ENCODE measurements at places on chromosomes 3 and 15. TPM values are rescaled to one million over a fixed set of nuclear protein-coding genes. Genes with fewer than 3 reads are reported as not detected.
A peak's percentile ranks its signal among the peaks of the same experiment; 100 is the strongest.

DNA sequence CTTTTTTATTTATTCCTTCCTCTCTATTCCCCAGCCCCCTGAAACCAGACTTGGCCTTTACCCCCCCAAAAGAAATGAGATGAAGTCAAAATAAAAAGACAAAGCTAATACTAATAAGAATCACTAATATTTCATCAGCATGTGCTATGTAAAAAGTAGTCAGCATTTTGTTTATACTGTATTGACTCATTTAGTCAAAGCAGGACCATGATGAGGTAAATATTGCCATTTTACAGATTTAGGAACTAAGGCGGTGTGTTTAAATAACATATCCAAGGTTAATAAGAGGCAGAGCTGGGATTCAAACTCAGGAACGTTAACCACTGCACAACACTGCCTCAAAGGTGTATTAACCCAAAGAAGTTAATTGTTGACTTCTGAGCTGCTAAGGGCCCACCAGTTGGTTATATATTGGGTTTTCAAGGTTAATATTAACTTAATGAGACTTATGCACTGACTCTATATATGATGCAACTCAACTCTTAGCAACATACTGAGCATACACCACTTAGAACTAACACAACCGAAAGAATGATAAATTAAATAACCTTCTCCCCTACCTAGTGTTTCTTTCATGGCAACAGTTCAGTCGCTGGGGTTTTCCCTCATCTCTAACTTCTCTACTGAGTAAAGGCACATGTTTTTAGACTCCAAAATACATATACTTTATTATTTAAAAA lies 34.7 kb downstream of the FOXP1 start:
- DNase-seq: no peak

- no peak for DNase-seq
Observed at GRCh38 chr15:90597577-90597976, 67.9 kb downstream of the CRTC3 start.

ANKUB1 gene
- total RNA-seq: not detected

DNA sequence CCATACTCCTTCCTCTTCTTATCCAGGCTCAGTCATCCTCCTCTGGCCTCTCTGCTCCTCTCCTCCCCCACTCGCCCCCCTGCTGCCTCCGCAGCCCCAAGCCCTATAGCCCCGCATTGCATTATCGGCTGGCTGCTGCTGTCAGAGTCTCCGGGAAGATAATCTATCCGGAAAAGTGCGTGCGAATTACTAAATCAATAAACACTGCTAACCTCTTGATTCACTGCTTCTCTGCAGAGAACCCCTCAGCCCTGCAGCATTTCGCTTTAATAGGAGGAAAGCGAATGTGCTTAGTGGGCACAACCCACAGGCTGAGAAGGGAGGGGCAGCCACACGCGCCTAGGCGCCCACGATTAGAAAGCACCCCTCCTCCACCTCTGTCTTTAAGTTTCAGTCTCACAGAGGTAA lies 167.6 kb downstream of the ABHD5 start:
- no peak for DNase-seq

DNA sequence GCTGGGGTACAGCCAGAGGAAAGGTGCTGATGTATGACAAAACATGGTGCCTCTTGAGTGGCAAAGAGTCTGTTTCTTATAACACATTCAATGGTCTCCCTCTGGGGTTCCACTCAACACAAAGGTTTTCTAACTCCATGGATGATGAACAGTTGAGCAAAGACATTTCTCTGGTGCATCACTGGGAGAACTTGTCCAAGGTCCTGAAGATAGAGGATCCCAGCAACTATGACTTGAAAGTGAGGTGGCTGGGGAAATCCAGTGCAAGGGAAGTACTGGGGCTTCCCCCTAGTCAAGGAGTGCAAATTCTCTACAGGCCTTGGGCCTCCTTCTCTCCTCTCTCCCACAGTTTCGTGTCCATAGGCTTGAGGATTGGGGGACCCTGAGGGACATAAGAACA lies 431.1 kb downstream of the WDR72 start:
- no peak for DNase-seq

- DNase-seq: no peak
Observed at GRCh38 chr3:191087391-191087790, 111.7 kb upstream of the OSTN start.

DNA sequence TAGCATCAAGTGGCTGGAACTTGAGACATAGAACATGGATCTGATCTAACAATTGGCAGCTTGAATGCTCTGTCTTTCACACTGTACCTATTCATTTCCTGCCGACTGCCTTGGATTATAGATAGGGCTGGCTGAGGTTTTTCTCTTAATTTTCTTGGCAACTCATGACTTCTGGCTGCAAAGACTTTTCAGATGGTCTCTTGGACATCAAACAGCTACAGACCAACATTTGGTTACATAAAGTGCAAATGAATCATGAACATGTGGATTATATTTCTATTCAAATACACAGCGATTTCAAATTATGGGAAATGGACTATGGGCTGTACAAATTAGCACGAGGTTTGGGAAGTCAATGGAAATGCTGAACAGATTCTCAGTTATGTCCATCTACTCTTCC lies 26.2 kb upstream of the IL16 start:
- DNase-seq: peak; percentile 31

DBR1 gene
- 22.9 TPM for total RNA-seq

DNA sequence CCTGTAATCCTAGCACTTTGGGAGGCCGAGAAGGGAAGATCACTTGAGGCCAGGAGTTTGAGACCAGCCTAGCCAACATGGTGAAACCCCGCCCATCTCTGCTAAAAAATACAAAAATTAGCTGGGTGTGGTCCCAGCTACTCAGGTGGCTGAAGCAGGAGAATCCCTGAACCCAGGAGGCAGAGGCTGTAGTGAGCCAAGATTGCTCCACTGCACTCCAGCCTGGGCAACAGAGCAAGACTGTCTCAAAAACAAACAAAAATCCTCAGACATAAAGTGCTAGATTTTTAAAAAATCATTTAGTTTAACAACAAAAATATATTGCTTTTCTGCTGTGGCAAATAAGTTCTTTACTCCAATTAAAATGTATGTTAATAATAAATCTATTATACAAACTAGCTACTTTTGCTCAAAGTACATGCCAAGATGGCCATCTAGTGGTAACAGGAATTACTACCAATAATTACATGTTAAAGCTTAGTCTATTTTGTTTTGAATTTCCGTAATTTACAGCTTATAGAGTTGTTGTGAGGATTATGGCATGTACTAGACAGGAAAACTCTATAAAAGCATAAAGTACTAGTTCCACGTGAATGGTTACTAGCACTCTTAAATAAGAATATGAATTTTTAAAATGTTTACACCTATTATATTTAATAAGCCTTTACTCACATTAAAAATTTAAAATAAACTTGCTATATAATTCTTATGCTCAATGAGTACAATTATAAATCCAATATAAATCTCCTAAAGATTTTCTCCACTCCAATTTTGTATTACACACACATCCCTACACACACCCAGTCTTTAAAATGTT lies 39.0 kb downstream of the GABPB1 start:
- peak; percentile 47 for DNase-seq

GRCh38 chr15:93131485-93132095 lies 42.6 kb upstream of the RGMA start:
- DNase-seq: no peak

DNA sequence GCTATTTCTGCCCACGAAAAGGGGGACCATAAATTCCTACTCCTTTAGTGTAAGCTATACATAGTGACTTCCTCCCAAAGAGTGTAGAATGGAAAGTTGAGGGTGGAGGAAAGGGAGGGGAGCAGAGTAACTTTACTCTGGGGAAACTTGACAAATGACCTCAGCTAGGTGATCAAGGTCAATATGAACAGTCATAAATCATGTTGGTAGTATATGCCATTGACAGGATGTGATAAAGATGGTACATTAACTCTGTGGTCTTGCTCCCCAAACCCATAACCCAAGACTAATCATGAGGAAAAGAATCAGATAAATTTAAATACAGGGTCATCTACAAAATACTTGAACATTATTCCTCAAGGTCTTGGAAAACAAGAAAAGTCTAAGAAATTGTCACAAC lies 18.6 kb downstream of the SETMAR start:
- no peak for DNase-seq

- DNase-seq: no peak
Observed at GRCh38 chr15:73074241-73074640, 22.0 kb downstream of the NEO1 start.

LRRIQ4 gene
- total RNA-seq: not detected

- no peak for DNase-seq
Observed at GRCh38 chr3:26997226-26997625, 372.0 kb downstream of the NEK10 start.

GRCh38 chr3:48012659-48013058 lies 3.6 kb downstream of the MAP4 start:
- no peak for DNase-seq

- no peak for DNase-seq
Observed at GRCh38 chr3:79767194-79767904, 449 bp downstream of the ROBO1 start.

DNA sequence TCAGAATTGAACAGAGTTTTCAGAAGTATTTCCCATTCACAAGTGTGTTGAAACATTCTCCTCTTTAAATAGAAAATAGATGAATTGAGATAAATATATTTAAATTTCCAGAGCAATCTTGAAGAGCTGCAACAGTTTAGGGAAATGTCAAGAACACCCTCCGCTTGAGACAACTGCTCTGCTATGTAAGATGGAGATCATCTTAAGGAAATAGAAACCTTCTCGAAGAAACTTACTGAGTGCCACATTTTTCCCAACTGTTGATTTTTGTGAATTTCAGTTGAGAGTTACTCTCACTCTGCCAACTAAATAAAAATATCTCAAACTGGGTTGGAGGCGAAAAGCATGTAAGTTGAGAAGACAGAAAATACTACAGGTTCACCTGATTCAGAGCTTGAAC lies 78.0 kb downstream of the SUCLG2 start:
- DNase-seq: no peak

GRCh38 chr3:23959135-23959900 lies 14.2 kb downstream of the NR1D2 start:
- peak; percentile 68 for DNase-seq

DNA sequence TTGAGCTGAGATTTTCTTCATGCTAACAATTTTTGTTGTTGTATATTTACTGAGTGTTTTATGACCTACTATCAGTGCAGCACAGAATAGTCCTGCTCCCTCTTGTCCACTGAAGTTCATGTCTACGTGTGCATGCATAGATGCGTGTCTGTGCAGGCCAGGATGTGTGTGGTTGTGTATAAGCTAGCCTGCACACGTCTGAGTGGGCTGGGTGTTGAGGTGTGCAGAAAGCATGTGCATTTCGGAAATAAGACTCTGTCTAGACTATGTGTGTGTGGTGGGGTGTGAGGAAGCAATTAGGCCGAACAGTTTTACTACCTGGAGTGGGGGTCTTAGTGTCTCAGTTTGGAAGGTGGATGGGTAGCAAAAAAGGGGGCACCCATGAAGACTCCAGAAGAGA lies 39.2 kb downstream of the ATP2B2 start:
- DNase-seq: no peak

GOLGA8T gene
- total RNA-seq: not detected

TMEM158 gene
- total RNA-seq: 160 TPM

DNA sequence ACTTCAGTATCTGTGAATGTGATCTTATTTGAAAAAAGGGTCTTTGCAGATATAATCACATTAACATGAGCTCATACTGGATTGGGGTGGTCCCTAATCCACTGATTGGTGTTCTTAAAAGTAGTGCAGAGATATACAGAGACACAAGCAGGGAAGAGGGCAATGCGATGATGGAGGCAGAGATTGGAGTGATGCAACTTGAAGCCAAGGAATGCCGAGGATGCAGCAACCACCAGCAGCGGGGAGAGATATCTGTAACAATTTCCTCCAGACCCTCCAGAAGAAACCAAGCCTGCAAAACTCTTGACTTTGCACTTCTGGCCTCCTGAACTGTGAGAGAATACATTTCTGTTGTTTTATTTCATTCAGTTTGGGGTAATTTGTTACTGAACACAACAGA lies 171.0 kb upstream of the MBNL1 start:
- DNase-seq: no peak

GRCh38 chr15:36885771-36886170 lies 214.6 kb downstream of the MEIS2 start:
- no peak for DNase-seq

- no peak for DNase-seq
Observed at GRCh38 chr3:24443476-24443875, 51.2 kb downstream of the THRB start.

CASR gene
- not detected for total RNA-seq

GRCh38 chr3:138827222-138827621 lies 7.5 kb downstream of the PIK3CB start:
- DNase-seq: no peak

GRCh38 chr3:66344391-66344811 lies 123.6 kb downstream of the SLC25A26 start:
- no peak for DNase-seq

DNA sequence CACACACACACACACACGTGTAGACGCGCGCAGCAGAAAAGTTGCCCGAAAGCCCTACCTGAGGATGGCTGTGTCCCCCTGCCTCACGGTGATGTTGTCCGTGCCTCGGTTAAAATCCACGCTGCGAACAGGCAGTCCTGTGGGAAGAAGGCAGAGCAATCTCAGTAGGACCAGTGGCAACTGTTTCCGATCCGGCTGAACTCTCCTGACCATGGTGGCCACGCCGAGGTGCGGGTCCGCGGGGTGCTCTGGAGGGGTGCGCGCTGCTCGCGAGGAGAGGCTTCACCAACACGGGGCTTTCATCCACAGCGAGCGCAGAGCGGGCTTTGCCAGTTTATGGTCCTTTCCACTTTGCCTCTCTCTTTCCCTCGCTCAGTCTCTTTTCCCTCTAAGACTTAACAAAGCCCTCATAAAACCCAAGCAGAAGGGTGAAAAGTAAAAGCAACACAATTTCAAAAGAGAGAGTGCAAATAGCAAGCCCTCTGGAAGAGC lies 422 bp downstream of the LSAMP start:
- no peak for DNase-seq

GRCh38 chr3:42699511-42699971 lies 3.1 kb downstream of the HHATL start:
- no peak for DNase-seq

GRCh38 chr3:133268726-133269134 lies 131.1 kb upstream of the BFSP2 start:
- DNase-seq: no peak

FOXL2NB gene
- under 0.01 TPM for total RNA-seq

DNA sequence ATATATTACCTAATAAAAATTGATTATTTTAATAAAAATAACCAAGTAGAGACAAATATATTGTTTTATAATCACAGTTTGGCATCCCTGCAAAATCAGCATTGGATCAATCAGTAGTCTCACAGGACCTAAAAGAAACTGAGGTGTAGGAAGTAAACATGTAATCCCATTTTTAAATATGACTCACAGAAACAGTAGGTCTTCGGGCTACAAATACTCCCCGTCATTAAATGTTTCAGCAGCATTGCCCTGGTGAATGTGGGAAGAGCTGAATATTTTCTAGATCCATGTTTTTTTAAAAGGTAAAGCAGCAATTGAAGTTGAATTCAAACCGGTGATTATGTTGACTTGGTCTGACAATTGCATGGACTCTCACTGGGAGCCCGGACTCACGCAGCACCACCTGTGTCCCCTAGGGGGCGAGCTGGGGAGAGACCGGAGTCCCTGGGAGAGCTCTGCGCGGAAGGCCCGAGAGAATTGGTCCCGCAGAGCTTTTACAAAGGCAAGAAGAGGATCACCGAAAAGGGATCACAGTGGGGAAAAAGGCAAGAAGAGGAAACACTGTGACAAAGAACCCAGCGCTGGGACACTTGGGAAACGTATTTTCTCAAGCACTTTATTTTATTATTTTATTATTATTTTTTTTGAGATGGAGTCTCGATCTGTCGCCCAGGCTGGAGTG lies 17.2 kb upstream of the USP3 start:
- peak; percentile 76 for DNase-seq

- DNase-seq: no peak
Observed at GRCh38 chr3:179733797-179734196, 81.0 kb downstream of the USP13 start.

GRCh38 chr3:55327131-55327920 lies 159.8 kb downstream of the WNT5A start:
- peak; percentile 97 for DNase-seq
